ENCODE measurements at places on chromosomes 16 and 17. TPM values are rescaled to one million over a fixed set of nuclear protein-coding genes. Genes with fewer than 3 reads are reported as not detected.

GRCh38 chr17:38853292-38854219 is at the start of gene RPL23:
Gene RPL23, minus strand, starts transcription at chr17:38853721. Its CDS starts 11 bp downstream, at chr17:38853710.
- H3K4me1 ChIP-seq = peaks cover 43% of the 10 kb centered on the region
- H3K4me3 ChIP-seq = peak within 1 kb of the TSS; percentile 99
- peaks cover 53% of the 10 kb centered on the region for H3K36me3 ChIP-seq
- H3K27ac ChIP-seq = peak within 1 kb of the TSS; percentile 100
- peak; percentile 79 for DNase-seq

DNA sequence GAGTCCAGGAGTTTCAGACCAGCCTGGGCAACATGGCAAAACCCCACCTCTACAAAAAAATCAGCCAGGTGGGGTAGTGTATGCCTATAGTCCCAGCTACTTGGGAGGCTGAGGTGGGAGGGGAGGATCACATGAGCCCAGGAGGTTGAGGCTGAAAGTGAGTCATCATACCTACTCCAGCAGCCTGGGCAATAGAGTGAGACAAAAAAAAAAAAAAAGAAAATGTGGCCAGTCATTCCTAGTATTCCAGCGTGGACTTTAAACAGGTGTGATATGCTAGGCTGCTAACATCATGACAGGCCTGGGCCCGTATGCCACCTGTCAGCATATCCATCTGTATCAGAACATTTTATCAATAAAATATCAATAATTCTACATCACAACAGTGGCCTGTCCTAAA is 143.3 kb downstream of the AATF start:
- no peaks in the 10 kb centered on the region for H3K27me3 ChIP-seq
- H3K4me1 ChIP-seq = peaks cover 11% of the 10 kb centered on the region
- H3K4me3 ChIP-seq = no peak overlapping the region
- DNase-seq = no peak
- peaks cover 60% of the 10 kb centered on the region for H3K36me3 ChIP-seq
- no peak overlapping the region for H3K27ac ChIP-seq

- H3K4me3 ChIP-seq = no peak overlapping the region
- H3K27me3 ChIP-seq = no peaks in the 10 kb centered on the region
- H3K4me1 ChIP-seq = peaks cover 4% of the 10 kb centered on the region
- H3K36me3 ChIP-seq = no peaks in the 10 kb centered on the region
Measured at GRCh38 chr16:11240636-11241473, 15.1 kb downstream of the SOCS1 start.

Gene KRTAP4-5
- total RNA-seq = not detected

Data from activated B cell treated with CpG ODN at 0.5 μM for 24 hours (primary cell).